ENCODE measurements at places on chromosomes 2 and 18.

GRCh38 chr18:76982038-76982437 lies 150.5 kb downstream of the MBP start:
- no peak for DNase-seq

DNA sequence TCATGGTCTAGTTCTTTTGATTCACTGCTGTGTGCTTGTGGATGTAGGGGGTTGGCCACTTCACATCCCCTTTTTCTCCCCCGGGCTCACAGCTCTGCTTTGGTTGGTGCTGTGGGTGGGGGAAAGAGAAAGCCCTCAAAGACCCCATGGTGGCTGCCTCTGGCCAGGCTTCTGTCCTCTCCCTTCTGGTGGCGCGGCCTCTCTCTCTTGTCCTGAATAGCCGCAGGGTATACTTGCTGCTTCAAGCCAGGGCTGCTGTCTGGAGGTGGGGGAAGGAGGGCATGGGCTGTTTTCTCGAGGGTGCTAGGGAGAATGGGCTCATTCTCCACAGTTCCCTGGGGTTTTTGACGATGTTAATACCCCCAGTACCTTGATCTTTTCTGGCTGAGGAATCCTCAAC lies 53.9 kb downstream of the IL1R2 start:
- no peak for DNase-seq

- no peak for DNase-seq
These were observed 94.3 kb downstream of the HNRNPLL start for GRCh38 chr2:38508311-38509039.

DNA sequence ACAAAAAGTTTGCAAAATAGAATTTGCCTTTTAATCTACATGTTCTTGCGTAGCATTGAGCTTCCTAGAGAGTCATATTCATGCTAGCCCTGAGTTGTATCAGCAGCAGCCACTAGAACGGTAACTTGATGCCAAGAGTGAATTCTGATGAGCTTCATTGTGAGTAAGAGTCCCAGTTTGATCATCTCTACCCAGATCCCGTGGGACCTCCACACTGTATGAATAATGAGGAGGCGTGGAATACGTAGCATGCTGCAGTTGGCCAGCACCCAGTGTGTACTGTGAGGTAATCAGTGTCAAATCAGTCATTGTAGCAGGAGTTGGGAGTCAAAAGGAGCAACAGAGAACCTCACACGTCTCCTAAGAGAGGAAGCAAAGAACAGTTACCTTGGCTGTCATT lies 197.9 kb downstream of the NEDD4L start:
- no peak for DNase-seq

GRCh38 chr2:221641181-221641871 lies 69.2 kb upstream of the EPHA4 start:
- DNase-seq, result no peak

- peak; percentile 43 for DNase-seq
These were observed 102.3 kb downstream of the SPTBN1 start for GRCh38 chr2:54558188-54559005.

DNA sequence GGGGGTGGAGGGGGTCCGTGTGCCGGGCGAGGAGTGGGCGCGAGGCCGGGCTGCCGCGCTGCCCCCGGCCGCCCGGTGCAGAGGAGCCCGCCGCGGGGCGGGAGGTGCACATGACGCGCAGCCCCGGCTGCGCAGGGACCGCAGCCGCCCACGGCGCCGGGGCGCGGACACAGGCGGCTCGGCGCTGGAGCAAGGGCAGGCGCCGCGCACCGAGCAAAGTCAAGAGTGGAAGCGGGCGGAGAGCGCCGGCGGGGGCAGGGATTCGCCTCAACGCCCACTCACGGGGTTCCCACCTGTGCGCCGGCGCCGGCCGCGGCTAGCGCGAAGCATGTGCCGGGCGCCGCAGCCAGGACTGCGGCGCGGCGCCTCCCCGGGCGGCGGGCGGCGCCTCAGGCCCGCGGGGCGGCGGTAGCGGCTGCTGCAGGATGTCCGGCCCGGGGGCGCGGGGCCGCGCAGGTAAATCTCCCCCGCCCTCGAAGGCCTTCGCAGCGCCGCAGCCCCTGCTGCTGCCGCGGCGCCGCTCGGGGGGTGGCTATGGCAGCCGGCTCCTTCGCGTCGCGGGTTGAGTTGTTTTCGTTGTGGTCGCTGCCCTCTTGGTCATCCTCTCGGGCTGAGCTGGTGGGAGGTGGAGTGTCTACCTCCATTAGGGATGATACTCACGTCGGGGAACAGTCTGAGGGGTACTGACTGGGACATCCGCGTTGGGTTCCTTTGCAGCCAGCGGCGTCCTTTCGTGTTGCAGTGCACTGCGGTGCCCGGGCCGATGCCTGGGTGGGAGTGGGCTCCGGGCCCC lies 216.3 kb upstream of the DTNA start:
- DNase-seq, result no peak

DNA sequence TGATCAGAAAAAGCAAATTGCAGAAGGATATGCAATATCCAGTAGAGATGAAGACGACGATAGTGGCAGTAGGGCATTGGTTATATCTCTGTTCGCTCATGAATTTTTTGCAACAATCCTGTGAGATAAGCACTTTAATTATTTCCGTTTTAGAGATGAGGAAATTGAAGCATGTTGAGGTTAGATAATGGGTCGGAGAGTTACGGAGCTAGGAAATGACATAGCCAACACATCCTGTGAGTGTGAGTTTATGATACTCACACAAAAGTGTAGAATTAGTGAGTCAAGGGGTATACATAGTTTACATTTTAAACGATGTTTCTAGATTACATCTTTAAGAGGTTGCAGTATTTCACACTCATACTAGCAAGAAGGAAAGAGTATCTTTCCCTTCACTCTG lies 123.1 kb upstream of the ARL4C start:
- DNase-seq, result no peak

DNA sequence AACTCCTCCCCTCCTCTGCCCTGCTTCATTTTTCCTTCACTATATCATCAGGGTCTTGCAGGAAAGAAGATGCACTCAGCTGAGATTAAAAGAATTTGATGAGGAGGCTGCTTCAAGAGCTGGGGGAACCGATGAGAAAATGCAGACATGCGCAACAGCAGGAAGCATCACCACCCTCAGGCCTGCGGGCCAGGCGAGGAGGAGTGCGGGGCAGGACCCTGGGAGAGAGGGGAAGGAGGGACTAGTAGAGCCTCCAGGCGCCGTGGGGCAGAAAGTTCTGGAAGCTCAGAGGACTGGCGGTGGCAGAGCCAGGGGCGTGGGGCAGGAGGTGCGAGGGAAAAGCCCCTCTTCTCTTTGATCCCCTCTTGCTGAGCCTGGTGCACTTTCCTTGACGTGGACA lies 108.2 kb downstream of the CD226 start:
- DNase-seq, result no peak

- DNase-seq, result no peak
These were observed 796.6 kb downstream of the DSC3 start for GRCh38 chr18:30245766-30246455.

DNA sequence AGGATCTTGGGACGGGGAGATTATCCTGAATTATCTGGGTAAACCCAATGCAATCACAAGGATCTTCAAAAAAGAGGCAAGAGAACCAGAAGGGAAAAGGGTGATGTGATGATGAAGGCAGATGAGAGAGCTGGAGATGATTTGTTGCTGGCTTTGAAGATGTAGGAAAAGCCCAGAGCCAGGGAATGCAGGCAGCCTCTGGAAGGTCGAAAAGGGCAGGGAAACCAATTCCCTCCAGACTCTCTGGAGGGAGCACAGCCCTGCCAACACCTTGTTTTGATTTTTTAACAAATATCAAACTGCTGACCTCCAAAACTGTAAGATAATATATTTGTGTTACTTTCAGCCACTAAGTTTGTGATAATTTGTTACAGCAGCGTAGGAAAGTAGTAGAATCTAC lies 48.9 kb upstream of the IL1R2 start:
- DNase-seq, result no peak

DNA sequence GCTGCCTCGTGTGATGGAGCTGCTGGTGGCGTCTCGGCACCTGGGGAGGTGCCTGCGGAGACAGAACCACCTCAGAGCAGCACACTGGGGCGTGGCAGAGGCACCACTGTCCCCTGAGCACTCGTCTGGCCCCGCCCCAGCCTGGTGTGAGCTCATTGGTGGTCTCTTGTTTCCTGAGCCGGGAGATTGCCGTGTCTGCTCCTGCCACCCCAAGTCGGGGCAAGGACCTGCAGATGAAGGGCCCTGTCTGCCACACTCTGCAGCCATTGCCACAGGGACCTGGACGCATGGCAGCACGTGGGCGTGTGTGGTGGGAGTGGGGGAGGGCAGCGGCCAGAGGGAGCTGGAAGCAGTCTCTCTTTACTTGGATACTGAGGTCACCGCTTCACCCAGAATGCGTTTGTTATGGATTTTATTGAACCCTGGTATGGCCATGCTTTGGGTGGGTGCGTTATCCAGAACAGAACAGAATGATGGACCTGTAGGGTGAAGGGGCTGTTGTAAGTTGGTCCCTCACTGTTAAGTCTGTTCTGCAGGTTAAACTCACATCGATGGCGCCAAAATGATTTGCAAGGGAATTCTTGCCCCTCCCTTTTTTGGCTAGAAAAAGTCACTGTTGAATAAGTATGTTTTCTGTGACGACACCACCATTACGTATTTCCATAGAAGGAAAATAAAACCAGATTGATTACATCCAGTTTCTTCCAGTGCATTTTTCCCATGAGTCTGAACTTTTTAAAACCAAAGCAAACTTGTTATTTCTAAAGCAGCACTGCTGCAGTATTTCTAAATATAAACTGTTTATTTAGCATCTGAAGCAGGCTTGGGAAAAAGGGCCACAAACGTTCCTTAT lies 92.0 kb downstream of the USP40 start:
- DNase-seq, result no peak

DNA sequence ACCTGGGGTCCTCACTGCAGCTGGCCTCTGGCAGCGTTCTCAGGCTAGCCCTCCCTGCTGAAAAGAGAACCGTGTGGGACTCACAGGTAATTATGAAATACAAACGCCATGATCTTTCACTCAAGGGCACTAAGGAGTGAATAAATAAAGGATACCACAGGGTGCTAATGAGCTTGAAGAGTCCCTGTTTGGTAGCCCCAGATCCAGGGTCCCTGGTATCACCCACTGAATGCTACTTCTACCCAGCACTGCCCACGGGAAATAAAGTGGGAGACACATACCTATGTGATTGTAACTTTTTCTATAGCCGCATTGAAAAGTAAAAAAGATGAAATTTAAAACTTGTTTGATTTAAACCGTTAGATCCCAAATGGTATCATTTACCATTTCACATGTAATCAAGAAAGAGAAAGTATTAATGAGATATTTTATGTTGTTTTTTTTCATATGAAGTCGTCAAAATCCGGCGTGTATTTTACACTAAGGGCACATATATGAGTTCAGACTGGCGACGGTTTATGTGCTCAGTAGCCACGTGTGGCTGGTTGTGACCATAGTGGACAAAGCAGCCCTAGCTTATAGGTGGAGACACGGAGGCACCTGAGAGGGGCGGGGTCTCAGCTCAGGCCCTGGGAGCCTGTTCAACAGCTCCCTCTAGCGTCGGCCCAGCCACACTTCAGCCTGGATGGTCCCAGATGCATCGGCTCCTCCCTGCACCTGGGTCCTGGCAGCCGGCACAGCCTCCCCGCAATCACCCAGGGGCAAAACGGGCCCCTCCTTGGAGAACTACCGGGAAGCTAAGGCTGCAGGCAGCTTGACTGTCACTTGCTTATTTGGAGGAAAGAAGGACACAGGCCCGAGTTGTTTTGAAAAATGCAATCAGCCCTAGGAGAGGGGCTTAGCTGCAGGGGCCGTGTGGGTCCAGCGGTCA lies 39.2 kb downstream of the ODC1 start:
- DNase-seq, result peak; percentile 37

DNA sequence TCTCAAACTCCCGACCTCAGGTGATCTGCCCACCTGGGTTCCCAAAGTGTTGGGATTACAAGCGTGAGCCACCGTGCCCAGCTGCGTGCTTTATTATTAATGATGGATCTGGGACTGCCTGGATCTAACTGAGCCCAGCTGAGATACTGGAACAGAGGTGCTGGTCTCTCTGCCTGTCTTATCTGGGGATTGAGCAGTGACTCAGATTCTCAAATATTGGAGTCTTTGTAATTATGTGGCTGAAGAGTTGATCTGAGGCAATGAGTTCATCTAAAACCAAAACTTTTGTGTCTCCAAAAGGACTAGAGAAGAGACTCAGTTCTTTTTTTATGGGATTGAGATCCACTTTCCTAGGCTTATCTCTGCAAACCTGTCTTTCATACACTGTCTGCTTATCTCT lies 16.3 kb downstream of the PLEKHB2 start:
- DNase-seq, result no peak

GRCh38 chr2:172985139-172985892 lies 90.3 kb upstream of the MAP3K20 start:
- DNase-seq, result peak; percentile 61

DNA sequence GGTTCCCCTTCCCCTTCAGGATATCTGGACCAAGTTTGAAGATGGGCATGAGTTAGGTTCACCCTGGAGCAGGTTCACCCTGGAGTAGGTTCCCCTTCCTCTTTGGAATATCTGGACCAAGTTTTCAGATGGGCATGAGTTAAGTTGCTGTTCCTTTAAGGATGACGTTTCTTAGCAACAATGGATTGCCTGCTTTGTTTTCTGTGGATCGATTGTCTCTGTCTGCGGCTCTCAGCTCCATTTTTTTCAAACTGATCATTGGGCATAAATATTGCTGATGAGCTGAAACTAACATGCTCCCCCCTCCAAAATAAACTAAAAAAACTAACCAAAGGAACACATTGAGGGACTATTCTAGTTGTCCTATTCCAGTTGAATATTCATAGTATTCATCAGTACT lies 149.5 kb downstream of the SPP2 start:
- DNase-seq, result no peak

DNA sequence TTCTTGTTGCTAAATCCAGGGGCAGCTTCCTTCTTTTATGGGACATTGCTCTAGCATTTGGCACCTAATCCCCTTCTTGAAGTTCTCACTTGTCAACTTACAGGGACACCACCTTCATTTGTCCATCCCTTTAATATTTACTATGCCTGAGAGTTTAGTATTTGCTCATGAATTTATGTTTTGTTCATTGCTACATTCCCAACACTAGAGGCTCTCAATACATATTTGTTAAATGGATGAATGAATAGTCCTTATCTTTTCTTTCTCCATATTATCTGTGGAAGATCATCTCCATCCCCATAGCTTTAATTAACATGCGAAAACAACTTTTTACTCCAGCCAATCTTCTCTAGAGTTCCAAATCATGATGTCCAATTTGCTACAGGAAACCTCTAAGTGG lies 5.4 kb downstream of the CWC22 start:
- DNase-seq, result no peak

DNA sequence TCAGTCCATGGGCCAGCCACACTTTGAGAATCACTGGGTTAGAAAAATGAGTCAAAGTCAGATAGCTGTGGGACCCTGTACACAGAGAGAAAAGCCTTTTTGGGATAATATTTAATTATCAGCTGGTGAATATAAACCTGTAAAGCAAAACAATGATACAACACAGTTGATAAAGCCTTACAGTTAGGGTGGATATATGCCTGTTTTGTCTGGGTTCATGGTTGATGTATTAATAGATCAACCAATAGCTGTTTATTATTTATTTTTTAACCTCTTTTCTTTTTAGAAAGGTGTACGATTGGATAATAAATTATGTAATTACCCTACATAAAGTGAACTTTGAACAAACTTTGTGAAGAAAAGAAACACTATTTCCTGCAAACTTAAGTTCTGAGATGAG lies 145.6 kb downstream of the TDRD15 start:
- DNase-seq, result no peak

All from amniotic stem cell (primary cell).